ENCODE measurements at places on chromosomes 12 and 14.

DNA sequence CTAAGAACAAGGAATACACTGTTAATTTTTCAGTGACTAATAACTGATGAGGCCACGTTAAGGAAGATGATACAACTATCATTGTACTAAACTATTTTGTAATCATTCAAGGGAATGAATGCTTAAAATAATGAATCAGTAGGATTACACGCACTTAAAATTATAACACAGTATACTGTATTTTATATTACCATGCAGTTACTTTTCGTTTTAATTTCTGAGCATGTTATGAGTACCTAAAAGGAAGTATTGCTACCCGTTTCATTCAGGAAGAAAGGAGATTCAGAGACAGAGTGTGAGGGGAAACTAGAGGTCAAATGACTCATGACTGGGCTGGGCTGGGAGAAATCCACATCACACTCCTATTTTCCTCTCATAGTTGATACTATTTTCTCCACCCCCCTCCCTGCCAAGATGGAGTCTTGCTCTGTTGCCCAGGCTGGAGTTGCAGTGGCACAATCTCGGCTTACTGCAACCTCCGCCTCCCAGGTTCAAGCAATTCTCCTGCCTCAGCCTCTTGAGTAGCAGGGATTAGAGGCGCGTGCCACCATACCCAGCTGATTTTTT lies 202.0 kb downstream of the PPM1H start:
- DNase-seq, result no peak

DNA sequence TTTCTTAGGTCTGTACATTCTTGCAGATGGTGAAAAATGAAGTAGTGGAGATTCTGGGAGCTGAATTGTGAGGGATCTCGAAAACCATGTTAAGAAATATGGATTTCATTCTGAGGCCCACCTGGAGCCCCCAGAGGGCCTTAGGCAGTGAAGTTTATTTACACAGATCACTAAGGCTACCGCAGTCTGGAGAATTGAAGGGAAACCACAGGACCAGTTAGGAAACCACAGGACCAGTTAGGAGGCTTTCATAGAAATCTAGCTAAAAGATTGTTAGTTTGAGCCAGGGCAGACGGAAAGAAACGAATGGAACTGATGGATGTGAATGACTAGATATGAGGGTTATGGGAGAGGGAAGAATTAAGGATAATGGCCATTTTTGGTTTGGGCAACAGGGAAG lies 7.2 kb downstream of the CBLN3 start:
- no peak for DNase-seq

DNA sequence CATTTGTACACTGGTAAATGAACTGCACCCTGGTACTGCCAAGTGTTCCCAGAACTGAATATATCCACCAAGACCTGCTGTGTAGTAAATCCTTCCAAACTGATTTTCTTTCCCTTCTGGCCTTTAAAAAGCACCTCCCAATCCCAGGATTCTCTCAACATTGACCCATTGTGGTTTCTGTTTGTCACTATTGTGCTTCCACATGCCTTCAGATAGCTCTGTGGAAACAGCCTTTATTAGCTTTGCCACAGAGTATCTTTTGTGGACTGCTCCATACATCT lies 949 bp upstream of the KIF21A start:
- no peak for DNase-seq

- peak; percentile 82 for DNase-seq
Measured at GRCh38 chr12:219891-220352, 6.0 kb upstream of the SLC6A12 start.

- no peak for DNase-seq
Measured at GRCh38 chr12:97940629-97941028, 478.0 kb downstream of the RMST start.

DNA sequence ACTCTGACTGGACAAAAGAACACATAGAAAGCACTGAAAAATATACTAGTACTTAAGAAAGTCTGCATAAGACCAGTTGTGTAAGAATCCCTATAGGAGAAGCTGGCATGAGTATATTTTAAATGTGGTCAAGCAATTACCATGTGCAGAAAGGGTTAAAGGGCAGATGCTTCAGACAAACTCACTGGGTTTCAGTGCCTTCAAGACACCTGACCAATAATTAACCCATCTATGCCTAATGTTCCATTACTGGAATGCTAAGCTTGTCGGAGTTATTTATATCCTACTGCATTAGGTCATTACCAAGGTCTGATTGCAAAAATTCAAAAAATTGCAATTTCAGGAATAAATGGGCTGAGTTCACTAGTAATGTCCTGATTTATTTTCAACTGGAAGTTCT lies 41.3 kb downstream of the HNRNPC start:
- DNase-seq, result no peak

- no peak for DNase-seq
Measured at GRCh38 chr12:127970491-127970890, 296.5 kb upstream of the TMEM132C start.

DNA sequence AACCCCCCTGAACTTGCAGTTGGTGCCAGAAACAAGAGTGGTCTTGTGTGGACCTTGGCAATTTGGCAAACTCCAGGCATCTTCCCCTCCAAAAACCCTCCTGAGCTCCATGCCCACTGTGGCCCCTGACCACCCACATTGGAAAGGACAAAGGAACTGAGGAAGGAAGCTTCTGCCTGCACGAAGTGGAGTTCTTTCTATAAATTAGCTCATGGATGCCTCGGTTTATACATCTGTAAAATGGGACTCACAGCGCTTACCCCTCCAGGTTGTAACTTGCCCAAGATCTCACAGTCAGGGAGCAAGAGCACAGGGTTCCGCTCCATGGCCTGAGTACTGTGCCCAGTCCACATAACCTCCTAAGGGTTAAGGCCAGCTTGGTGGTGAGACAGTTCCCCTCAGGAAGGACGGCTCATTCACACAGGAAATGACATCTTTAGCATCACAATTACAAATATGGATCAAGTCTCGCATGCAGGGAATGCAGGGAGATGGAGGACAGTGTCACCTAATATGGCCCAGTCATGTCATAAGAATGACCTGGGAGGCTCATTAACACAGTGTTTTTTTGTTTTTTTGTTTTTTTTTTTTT lies 66.6 kb downstream of the CLMN start:
- DNase-seq, result no peak

DNA sequence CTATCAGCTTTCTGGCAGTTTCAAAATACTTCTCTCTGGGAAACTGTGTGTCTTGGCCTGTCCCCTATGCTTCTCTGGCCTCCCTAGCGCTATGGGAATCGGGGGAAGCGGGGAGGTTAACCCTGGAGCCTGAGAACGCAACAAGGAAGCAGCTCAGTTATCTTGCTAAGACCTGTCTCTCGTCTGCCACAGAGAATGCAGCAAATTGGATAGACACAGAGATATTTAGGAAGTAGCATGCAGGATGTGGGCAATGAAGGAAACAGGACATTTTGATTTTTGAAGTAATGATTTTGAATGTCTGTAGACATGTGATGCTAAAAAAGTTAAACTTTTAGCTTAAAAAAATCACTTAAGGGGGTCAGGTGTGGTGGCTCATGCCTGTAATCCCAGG lies 6.6 kb upstream of the CALCOCO1 start:
- DNase-seq, result no peak

DNA sequence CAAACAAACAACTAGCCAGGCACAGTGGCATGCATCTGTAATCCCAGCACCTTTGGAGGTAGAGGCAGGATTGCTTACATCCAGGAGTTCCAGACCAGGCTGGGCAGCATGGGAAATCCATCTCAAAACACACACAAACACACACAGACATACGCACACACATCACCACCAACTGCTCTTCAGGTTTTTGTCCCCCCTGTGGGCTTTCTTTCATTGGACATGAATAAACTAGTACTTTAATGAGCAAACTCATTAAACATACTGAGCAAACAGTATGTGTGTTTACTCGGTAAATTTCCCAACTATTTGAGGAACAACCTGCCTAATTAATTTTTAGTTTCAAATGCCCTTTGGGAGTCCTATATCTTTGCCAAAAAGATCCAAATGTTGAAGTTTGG lies 10.1 kb upstream of the RASSF3 start:
- DNase-seq, result no peak

- DNase-seq, result no peak
Measured at GRCh38 chr12:46843811-46844210, 18.0 kb upstream of the SLC38A4 start.

- DNase-seq, result no peak
Measured at GRCh38 chr14:103867523-103867953, 20.2 kb upstream of the PPP1R13B start.

- DNase-seq, result peak; percentile 61
Measured at GRCh38 chr12:67698672-67699581, 50.4 kb downstream of the DYRK2 start.

DNA sequence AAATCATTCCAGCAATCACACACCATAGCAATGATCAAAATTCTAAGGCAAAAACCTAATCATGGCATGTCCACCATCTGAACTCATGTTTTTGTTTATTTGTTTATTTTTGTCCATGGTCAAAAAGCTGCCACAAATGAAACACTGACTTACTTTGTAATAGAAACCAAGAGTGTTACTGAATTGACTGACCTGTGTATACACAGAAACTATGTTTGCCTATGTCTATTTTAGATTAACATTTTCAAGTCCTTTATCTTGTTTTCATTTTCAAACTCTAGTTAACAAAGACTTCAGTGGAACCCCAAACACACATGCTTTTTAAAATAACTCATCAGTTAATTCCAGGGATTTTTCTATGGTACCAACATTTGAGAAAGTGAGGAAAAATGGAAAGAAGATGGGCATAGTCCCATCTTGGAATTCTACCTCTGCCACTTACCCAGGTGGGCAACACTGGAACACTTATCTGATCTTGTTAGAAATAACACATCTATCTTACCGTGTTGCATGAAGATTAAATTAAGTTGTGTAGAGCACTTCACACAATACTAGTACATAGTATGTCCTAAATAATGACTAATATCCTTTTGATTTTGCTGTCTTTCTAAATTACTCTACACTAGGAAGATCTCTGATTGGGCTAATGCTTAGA lies 6.4 kb downstream of the LUM start:
- DNase-seq, result no peak

GRCh38 chr12:124751654-124752355 lies 111.9 kb downstream of the SCARB1 start:
- no peak for DNase-seq

DNA sequence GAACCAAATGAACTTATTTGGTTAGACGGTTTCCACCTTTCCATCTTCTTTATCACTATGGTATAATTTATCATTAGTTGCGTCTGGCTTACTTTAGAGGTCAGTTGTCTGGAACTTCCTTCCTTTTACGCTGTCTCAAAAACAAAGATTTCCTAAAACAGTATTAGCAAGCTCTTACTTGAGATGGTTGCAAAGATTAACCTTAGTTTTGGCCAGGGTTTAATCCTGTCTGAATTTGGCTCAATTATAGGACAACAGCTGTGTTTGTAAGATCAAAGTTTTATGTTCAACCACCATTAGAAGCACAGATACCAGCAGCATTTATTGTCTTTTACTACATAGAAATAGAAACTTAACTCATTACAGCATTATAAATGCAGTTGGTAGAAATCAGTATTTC lies 7.9 kb upstream of the WASHC3 start:
- DNase-seq, result no peak

DNA sequence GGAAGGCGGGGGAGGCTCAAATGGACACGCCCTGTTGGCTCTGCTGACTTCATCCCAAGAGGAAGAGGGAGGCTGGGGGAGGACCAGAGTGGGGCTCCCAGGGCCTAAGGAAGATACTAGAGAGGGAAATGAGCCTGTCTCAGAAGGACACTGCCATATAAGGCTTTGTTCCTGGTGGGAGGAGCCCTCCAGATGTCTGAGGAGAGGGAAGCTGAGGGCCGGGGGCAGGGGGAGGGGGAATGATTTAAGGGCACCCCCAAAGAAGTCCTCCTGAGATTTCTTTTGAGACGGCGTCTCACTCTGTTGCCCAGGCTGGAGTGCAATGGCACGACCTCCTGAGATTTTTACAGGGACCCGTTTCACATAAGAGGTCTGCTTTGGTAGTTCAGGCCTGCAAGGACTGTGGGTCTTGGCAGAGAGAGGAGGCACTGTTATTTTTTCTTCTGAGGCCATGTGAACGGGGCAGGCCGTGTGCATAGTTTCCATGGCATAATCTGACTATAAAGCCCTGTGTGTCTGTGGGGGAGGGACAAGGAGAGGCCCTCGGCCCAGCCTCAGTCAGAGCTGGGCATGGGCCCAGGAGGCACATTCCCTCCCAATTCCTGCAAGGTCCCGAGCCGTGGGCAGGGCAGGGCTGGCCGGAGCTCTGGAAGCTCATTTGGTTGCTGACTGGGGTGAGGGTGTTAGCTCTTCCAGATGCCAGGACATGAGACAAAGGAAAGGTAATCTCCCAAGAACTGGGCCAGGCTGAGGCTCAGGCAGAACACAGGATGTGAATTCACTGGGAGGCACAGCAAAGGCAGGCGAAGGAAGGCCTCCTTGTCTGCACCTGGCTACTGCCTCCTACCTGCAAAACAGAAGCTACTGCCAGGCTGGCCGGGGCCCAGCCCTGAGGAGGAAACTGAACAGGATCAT lies 22.2 kb upstream of the PLEKHG3 start:
- no peak for DNase-seq

DNA sequence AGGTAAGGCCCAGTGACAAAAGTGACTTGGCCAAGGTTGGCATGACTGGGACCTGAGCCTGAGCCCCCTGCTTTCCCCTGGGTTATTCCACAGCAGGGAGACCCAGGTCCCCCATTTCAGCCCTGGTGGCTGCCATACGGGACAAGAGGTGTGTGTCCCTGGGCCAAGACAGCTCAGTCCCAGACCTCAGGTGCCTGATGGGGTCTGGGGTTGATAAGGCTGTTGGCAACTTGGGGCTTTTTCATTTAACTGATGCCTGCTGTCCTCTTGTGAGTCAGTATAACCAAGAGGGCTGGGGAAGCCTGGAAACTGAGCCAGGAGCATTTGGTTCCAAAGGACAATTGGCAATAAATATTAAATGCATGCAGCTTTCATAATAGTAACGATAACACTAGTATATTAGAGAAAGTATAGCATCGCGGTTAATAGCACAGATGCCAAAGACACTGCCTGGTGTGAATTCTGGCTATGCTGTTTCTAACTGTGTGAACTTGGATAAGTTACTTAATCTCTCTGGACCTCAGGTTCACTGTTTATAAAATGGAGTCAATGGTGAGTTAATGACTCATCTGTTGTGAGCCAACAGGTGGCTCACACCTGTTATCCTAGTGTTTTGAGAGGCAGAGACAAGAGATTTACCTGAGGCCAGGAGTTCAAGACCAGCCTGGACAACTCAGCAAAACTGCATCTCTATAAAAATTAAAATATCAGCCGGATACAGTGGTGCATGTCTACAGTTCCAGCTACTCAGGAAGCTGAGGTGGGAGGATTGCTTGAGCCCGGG lies 898 bp downstream of the SDSL start:
- DNase-seq, result no peak

DNA sequence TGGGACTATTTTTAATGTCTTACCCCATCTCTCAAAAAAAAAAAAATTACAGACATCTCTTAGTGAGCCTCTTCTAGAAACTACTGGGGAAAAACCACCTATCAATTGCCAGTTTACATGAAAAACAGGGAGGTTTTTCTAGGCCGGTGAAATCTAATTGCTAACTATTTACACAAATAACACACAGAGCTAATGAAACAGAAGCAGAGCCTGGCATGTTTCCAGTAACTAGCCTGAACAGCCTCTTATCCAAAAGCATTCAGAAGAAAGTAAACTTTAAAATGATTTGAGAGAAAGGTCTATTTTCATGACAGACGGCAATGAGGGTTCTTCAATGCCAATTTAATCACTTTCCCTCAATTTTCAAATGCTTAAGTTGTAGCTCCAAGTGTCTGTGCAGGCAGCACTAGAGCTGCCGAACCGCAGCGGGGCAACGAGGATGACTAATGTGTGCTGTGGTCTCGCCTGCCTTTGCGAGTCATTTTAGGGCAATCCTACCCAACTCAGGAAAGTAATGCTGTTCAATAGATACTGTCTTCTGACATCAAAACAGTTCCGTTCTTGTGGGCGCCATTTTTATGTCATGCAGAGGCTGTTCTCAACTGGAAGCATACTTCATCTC lies 84.6 kb downstream of the SETD3 start:
- peak; percentile 59 for DNase-seq

All from activated T-cell treated with anti-CD3 and anti-CD28 coated beads, Interleukin-2, amount 50 U/mL, for 48 hours (primary cell).